ENCODE measurements at places on chromosomes 6 and 20. TPM values are rescaled to one million over a fixed set of nuclear protein-coding genes. Genes with fewer than 3 reads are reported as not detected.

- DNase-seq = no peak
Measured at GRCh38 chr6:21431526-21431925, 162.0 kb upstream of the SOX4 start.

- no peak for DNase-seq
Measured at GRCh38 chr6:84432619-84433018, 205.2 kb upstream of the CEP162 start.

DNA sequence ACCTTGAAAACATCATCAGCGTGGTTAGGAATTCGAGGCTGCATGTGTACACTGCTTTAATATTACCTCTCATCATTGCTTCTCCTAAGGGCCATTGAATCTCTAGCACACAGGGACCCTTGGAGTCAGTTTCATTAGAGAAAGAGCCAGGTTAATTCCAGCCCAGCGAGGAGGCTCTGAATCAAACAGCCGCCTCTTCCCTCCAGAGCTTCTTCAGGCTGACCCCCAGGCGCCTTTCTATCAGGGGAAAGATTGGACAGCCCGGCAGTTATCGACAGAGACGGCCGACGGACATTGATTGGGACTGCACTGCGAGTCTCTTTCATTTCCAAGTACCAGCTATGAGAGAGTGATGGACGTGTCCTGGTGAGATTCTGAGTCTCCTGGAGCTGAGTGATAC, 159.2 kb downstream of the ANKRD60 start:
- DNase-seq = no peak

GRCh38 chr20:63428906-63429575, 43.4 kb downstream of the KCNQ2 start:
- no peak for DNase-seq

DNA sequence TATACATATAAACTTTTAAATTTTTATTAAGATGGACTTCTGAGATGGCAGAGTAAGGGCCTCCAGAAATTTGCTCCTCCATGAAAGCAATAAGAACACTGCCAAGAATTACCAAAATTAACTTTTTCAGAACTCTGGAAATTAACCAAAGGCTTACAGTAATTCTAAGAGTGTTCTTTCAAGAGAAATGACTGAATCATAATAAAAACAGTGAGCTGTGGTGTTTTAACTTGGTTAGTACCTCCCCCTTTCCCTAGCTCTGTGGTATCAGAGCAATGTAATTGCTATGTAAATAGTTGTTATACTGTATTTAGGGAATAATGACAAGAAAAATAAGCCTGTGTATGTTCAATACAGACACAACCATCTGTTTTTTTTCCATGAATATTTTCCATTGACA, 19.0 kb downstream of the HECA start:
- DNase-seq = no peak

- DNase-seq = no peak
Measured at GRCh38 chr6:158514176-158514575, 45.7 kb upstream of the TMEM181 start.

DNA sequence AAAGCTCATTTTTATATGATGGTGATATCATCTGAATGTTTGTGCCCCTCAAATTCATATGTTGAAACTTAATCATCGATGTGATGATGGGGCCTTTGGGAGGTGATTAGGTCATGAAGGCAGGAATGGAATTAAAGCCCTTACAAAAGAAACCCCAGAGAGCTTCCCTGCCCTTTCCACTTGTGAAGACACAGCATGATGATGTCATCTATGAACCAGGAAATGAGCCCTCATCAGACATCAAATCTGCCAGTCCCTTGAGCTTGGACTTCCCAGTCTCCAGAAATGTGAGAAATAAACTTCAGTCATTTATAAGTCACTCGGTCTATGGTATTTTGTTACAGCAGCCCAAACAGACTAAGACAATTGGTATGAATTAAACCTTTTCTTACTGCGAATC, 153.1 kb downstream of the MYB start:
- no peak for DNase-seq

GRCh38 chr20:51050531-51051075, 27.7 kb upstream of the KCNG1 start:
- DNase-seq = no peak

DNA sequence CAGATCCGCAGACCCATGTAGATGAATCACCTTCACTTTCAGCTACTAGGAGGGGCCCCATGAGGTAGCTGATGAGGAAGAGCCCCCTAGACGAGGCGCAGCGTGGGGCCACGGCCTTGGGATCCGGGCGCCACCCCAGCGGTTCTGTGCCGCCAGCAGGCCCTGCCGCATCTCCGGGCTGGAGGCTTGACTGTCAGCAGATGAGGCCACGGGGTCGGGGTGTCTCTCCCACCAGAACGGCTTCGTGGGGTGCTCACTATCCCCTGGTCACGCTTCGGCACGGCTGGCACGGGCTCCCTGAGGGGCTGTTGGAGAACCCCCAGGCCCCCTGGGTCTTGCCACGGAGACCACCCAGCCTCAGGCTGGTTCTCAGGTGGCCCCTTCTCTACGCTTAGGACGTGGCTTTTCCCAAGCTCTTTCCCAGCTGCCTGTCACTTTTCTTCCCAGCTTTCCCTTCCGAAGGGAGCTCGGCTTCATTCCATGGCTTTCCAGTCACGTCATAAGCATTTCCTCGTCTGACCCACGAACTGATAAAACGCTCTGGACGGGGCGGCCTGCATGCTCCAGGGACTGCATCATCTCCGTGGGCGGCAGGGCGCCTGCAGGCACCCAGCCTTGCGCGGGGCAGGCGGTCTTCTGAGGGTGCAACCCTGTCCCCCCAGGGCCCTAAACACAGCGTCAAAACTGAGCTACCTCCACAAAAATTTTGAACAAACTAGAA, 85.9 kb downstream of the THBS2 start:
- no peak for DNase-seq

DNA sequence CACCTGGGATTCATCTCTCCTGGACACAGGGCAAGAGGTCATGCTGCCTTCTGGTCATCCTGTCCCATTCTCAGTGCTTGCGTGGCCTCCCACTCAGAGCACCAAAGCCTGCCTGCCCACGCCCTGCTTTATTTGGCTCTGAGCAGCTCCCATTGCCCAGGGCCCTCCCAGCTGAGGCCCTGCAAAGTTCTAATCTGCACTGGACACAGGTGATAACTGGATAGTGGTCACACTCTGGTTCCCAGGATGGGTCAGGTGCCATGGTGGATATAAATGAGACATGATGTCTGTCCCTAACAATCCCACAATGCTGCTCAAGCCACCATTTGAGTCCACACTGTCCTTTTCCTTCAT, 39.5 kb downstream of the CPXM1 start:
- no peak for DNase-seq

GRCh38 chr6:42520786-42521607, 42.8 kb upstream of the UBR2 start:
- peak; percentile 15 for DNase-seq

The TBCC gene
- 20.6 TPM for total RNA-seq

The SLC17A1 gene
- total RNA-seq = not detected

The PI3 gene
- total RNA-seq = not detected

The ENPP5 gene
- total RNA-seq = not detected

The TRIM38 gene
- total RNA-seq = 7.2 TPM

The EMILIN3 gene
- 0.25 TPM for total RNA-seq

The TREML1 gene
- total RNA-seq = not detected

The SLCO4A1 gene
- 91.6 TPM for total RNA-seq

The ETV7 gene
- 0.63 TPM for total RNA-seq

The HSP90AB1 gene
- total RNA-seq = 915 TPM

The C4B gene
- 0.69 TPM for total RNA-seq
